ENCODE measurements at places on chromosomes 2 and 18.

GRCh38 chr2:218517434-218518206 lies 50.5 kb downstream of the USP37 start:
- no peak for DNase-seq

GRCh38 chr2:86747711-86748639 lies 27.9 kb downstream of the RMND5A start:
- DNase-seq, result no peak

DNA sequence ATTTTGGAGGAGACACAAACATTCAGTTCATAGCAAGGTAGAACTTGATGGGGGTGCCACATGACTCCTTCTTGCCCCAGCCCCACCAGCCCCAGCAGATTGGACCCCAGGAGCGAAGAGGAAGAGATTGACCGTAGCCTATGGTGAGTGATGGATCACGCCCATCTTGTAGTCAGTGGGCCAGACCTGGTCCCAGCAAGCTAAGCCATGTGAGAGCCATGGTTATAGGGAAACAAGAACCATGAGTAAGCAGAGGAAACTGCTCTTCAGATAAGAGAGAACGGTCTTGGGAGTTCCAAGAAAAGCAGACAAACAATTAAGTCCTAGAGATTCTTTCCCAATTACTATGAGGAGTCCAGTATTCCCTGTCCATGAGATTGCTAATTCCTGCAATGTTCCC lies 4.6 kb upstream of the TCF4 start:
- DNase-seq, result peak; percentile 55

DNA sequence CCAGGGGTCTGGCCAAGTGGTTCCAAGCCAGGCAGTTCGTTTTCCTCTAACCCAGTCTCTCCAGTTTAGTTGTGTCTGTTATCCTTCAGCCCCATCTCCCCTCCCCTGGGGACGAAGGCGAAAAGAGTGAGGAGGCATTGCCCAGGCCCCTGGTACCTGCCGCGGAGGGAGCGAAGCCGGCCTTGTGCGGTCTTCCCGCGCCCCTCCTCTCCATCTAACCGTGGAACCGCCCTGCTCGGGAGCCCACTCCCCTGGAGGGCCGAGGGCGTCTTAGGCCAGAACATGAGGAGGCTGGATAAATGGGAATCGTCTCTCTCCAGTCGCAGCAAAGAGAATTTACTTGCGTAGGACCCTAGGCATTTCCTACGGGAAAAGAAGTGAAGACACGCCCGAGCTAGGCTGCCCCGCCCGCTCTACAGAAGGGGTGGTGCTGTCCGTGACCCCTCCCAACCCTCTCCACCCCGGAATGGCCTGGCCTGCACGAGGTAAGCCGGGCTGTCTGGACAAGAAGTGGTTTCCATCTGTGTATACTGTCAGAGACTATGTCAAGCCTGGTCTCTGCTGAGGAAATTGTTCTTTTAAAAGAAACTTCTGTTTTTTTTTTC lies 156.2 kb downstream of the MIB1 start:
- no peak for DNase-seq

DNA sequence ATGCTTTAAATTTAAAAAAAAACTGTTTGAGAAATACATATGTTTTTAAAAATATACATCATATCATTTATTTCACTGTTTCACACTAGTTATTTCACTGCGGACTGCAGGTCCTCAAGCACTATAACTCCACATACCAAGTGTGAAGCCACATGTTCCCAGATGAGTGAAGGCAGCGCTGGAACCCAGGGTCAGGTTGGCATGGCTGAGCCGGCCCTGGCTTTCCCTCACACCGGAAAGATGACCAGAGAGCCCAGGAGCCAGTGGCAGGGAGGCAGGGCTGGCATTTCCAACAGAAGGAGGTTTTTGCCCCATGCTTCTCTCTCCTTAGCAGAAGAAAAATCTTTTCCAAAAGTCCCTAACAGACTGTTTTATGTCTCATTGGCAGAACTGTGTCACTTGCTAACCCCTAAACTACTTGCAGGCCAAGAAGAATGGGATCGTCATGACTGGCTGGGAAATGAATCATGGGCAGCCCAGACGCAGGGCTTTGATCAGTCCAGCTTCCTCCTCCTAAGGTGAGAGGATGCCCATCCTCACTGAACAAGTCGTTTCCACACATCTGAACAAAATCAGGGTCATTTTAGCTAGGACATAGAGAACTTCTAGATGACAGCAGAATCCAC lies 287.6 kb upstream of the HNRNPA3 start:
- no peak for DNase-seq

- no peak for DNase-seq
Measured at GRCh38 chr2:223884399-223884798, 47.0 kb upstream of the AP1S3 start.

- peak; percentile 64 for DNase-seq
Measured at GRCh38 chr2:226796012-226796839, 3.4 kb downstream of the IRS1 start.

DNA sequence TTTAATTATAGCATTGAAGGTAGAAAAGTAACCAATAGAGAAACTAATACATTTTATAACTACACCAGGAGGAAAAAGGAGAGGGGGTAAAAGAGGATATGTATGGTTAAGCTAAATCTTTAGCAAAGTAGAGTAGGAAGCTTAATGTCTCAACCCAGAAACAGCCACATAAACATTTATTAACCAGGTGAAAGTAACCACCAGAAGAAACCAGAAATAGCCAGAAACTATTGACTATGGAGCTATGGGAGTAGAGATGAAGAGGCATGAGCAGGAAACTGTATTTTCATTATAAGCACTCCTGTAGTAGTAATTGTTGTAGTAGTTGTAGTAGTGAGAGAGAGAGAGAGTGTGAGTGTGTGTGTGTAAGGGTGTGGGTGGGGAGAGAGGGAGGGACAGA lies 617.5 kb upstream of the CHAC2 start:
- DNase-seq, result no peak

DNA sequence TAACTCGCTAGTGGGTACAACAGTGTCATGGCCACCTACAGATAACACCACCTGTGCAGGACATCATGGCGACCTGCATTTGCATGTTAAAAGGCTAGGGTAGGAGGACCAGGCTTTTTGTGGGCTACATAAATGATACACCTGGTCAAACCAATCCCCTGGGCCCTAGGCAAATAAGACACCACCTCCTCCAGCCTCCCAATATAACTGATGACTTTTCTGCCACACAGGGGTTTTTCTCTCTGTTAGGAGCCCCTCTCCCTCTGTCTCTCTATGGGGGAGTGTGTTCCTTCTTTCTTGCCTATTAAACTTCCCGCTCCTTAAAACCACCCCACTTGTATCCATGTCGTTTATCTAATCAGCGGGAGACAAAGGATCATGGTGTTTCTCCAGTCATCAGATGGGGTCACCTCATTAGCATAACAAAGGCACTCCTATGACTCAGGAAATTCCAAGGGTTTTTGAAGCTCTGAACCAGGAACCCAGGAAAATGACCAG lies 10.8 kb upstream of the BUB1 start:
- DNase-seq, result no peak
